AG04450 (cell line): ENCODE measurements at places on chromosomes 5 and 9.

DNA sequence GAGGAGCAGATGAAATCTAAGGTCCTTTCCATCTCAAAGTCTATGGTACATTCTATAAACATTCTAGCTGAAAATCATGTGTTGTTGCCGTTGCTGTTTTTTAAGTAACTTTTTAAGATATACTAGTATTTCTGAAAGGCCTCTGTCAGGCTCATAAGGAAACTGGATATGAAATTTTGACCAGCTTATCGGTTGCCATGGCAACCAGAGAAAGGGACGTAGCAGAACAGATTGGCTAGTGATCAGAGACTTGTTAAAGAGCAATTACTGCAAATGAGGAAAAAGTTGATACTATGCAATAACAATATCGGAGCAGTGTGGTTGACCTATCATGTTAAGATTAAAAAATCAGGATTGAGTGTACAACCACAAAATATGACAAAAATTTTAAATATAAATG lies 57.0 kb upstream of the RNF180 start:
- no peak for DNase-seq

- no peak for DNase-seq
Measured at GRCh38 chr9:643966-644365, 197.5 kb upstream of the DMRT1 start.

GRCh38 chr9:135665795-135666189 lies 2.7 kb downstream of the LCN9 start:
- DNase-seq: no peak

DNA sequence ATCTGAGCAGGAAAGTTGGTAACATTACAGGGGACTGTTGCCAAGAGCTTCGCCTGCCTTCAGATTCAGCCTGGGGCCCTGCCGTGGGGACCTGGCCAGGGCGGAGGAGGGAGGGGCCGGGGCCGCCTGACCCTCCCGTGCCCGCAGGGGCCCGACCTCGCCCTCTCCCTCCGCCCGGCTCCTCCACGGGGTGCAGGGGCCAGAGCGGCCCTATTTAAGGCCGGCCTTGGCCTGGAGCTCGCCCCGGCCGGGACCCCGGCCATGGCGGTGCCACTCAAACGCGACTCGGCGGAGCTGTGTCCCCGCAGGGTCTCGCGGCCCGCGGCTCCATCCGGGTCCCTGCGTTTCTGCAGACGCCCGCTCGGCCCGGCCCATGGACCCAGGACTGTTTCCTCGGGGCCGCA lies 757 bp downstream of the TMEM250 start:
- DNase-seq: no peak

GRCh38 chr5:149149942-149150341 lies 8.6 kb downstream of the ABLIM3 start:
- no peak for DNase-seq

- no peak for DNase-seq
Measured at GRCh38 chr5:131751506-131751905, 45.3 kb downstream of the FNIP1 start.

GRCh38 chr5:69007726-69008368 lies 86.0 kb upstream of the SLC30A5 start:
- DNase-seq: no peak

- DNase-seq: no peak
Measured at GRCh38 chr5:79256563-79256962, 20.6 kb downstream of the JMY start.

DNA sequence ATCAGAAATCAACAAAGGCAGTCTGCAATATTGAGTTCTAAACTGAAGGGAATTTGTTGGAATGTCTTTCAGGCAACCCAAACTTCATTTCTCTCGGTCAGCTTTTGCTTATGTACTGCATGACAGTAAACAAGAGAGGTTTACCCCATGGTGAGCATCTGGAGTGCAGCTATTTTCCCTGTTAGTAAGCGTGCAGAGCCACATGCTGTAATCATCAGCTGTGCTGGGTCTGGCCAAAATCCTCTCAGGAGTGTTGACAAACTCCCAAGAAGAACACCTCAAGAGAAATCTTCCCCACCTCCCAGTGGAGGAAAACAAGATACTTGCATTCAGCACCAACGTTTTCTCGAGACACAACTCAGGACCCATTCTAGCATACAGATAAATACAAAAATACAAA lies 83.6 kb upstream of the ADAMTSL1 start:
- DNase-seq: peak; percentile 7

- no peak for DNase-seq
Measured at GRCh38 chr9:91628892-91629291, 205.3 kb upstream of the NFIL3 start.

GRCh38 chr5:82234885-82235284 lies 43.3 kb downstream of the RPS23 start:
- DNase-seq: no peak

- DNase-seq: no peak
Measured at GRCh38 chr5:56088431-56088949, 93.7 kb upstream of the IL6ST start.

DNA sequence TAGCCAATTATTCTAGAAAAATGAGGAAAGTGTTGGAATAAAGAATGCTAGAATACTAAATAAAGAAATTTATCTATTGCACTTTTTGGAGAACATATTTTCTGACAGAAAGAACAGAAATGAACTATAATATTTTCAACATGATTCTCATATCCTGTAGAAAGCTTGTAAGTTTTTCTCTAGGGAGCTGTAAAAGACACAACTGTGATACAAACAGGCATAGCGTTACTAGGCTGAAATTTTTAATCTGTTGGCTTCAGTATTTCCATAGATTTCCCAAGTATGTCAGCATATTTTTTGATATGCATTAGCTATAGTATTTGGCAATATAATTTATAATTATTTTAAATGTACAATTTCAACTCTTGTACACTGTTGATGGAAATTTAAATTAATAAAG lies 31.3 kb downstream of the ANXA1 start:
- DNase-seq: no peak

- DNase-seq: no peak
Measured at GRCh38 chr5:113488645-113489184, 462 bp upstream of the MCC start.

GRCh38 chr5:115262321-115263077 lies at the start of gene PGGT1B:
TSS of gene PGGT1B (minus strand) at chr5:115262877. CDS start at chr5:115262851, 26 bp downstream.
- DNase-seq: no peak

GRCh38 chr9:112135706-112136105 lies 39.4 kb downstream of the SUSD1 start:
- DNase-seq: no peak

GRCh38 chr9:21605489-21605931 lies 123.4 kb upstream of the IFNE start:
- peak; percentile 42 for DNase-seq

DNA sequence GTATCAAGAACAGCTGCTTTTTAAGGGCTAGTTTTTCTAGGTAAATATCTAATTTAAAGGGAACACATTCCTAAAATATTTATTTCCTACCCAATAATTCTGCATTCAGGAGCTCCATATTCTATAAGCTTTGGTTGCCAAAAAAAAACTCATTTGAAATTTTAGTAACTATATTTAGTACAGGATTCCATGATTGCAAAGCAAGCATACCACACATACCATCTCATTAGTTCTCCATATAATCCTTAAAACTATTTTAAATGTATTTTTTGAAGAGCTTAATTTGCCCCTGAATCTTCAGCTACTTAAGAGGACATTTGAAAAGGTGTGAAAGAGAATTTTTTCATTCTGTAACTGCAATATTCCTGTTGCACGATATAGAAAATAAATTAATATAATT lies 877.0 kb downstream of the NR2F1-AS1 start:
- DNase-seq: no peak

DNA sequence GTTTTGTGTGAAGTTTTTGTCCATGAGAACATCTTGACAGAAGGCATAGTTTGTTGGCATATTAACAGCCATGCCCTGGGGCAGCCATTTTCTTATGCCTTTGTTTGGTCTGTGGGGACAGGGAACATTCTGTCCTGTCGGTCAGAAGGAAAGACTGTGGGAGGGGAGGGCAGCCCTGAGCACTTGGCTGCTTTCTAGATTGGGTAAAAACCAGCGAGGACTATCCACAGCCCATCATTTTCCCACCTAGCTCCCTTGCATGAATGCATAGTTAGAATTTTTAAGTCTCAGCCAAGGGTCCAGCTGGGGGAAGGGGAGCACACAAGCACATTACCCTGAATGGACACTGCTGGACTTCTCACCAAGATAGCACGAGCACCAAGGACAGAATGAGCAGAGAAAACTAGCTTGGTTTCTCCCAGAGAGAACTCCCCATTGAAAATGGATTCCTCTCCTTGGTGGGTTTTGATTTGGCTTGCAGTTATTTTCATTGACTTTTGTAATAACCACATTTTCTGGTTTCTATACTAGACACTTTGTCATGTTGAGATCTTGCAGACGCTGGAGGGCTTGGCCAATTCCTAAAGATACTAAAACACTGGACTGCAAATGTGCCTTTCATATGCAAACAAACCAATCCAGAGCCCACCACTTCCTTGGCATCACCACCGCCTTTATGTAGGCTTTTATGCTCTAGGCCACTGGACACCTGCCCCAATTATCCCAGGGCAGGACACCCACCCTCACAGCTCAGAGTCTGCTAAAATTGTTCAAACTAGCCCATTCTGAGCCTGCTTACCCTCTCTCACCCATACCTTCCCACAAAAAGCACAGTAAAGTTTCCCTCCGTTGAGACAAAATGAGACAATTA lies 129.9 kb downstream of the BOD1 start:
- no peak for DNase-seq

- no peak for DNase-seq
Measured at GRCh38 chr5:122730456-122730855, 44.4 kb upstream of the SNX2 start.

- no peak for DNase-seq
Measured at GRCh38 chr5:93395971-93396379, 185.0 kb downstream of the NR2F1-AS1 start.

GRCh38 chr5:131382407-131383395 lies 118.8 kb downstream of the CDC42SE2 start:
- peak; percentile 8 for DNase-seq

GRCh38 chr9:2800394-2801179 lies 43.3 kb downstream of the PUM3 start:
- no peak for DNase-seq

DNA sequence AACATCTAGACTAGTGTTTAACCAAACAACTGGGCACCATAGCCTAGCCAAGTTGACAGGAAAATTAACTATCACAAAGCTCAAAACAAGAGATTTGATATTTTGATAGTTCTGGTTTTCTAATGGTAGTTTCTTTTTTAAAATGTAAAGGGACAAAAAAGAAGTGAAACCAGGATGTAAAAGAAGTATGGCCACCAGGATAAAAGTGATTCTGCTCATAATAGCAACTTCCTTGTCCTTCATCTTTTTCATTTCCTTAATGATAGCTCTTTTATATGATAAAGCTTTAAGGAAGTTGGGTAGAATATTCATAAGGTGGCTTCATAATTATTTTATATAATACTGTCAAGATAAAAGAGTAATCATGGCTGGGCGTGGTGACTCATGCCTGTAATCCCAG lies 139.1 kb downstream of the BASP1 start:
- DNase-seq: no peak

GRCh38 chr5:125413496-125414274 lies 667.2 kb upstream of the ZNF608 start:
- DNase-seq: no peak

DNA sequence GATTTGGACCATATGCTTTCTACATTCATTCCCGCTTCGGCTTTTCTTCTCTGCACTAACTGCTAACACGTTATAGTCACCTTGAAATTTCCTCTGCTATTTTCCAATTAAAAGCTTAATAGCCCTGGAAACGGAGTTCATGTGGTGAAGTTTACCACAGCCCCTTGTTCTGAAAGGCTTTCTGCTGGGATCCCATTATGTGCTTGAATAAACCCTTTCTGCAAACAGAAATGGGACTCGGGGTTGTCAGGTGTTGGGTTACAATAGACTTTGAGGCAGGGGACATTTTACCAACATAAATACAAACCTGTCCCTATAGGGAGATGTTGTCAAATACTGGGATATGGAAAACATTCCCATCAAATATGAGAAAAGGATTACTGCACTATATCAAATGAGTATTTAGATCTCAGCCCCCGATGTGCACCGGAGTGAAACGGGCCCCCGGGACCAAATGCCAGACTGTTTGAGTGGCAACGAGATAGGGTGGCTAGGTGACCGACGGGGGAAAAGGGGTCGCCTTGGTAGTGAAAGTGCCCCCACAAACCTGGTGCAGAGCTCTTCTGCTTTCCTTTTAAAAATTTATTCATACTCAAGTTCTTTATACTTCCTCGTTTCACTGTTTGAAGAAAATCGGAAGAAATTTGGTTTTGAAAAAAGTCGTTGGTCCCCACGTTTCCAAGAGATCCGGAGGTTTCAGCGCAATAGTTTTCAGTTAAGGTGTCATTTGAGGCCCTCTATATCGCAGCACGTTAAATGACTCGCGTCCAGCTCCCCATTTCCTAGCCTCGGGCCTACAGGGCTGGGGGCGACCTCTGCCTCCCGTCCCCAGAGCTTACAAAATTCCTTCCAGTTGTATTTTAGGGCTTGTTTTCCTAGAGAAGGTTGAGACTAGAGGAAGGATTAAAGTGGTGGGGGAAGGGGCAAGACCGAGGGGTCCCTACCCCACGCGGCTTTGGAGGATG lies 2.1 kb upstream of the DMRT3 start:
- DNase-seq: no peak

DNA sequence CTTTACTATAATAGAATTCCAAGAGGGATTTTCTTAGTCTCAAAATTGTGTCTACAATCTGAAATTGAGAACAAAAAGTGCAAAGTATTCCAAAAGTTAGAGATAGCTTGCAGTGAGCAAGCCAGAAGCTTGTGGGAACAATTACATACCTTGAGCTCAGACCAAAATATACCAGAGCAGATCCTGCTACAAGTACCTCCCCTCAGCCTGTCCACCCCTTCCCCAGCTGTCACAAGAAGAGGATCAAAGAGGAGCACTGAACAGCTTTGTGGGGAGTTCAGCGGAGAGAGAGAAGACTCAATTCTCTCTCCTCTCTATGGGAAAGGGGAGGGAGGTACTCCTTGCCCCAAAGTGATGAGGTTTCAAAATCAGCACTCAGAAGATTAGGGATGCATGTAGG lies 869.2 kb upstream of the DMAC1 start:
- DNase-seq: no peak

DNA sequence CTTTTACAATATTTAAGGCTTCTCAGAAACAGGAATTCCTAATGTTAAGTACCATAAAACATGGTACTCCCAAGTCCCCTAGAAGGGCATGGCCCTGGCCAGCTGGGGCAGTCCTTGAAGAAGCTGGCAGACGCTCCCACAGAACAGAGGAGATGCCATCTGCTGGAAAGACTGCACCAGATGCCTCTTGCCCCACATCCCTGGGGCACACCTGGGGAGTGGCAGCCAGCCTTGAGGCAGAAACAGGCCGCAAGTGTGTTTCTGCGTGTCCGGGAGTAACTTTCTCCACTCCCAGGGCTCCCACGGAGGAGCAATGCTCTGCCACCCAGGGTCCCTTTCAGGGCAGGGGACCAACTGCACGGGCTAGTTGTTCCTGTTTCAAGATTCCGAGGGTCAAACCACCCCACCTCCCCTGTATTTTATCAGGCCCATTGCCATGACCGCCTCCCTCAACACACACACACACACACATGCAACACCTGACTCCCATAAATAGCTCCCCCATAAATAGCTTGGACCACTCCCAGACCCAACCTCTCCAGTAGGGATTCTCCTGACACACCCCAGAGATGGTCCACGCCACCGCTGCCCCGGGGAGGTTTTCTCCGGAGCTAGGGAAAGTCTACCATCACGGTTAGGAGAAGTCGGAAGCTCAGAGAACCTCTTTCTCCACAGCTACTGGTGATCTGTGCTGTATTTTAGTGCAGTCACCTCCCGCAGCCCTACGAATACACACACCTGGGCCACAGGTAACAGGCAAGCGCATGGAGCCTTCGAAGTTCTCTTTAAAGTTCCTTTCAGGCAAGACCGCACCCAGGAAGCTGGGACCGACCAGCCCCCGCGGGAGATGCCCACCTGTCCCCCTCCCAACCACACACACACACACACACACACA lies 1.5 kb downstream of the SPOCK1 start:
- no peak for DNase-seq

GRCh38 chr9:22415941-22416691 lies 30.5 kb upstream of the DMRTA1 start:
- no peak for DNase-seq
